Motor neuron (in vitro differentiated cells): ENCODE measurements at places on chromosomes 2 and 18.
A peak's percentile ranks its signal among the peaks of the same experiment; 100 is the strongest.

- ATAC-seq, result no peak
Measured at GRCh38 chr2:188931361-188931760, 42.8 kb upstream of the COL3A1 start.

- ATAC-seq, result no peak
Measured at GRCh38 chr2:8753609-8754008, 71.8 kb downstream of the ID2 start.

GRCh38 chr2:18976168-18976961 is 382.1 kb downstream of the OSR1 start:
- ATAC-seq, result no peak

DNA sequence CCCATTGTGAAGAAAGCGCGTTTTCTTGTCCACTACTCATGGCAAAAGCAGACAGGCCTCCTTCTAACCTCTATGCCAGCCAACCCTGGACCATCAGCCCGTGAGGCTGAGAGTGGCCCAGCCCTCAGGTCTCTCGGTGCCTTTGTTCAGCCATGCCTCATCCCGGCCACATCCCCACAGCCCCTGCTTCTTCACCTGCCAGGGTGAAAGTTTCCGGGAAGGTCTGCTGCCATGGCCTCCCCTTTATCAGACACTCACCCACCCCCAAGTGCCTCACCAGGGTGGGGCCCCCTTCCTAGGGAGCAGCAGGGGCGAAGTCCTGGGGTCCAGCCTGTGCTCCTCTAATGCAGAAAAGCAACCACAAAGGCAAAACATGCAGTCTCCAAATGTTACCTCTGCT is 478.4 kb upstream of the SALL3 start:
- no peak for ATAC-seq

DNA sequence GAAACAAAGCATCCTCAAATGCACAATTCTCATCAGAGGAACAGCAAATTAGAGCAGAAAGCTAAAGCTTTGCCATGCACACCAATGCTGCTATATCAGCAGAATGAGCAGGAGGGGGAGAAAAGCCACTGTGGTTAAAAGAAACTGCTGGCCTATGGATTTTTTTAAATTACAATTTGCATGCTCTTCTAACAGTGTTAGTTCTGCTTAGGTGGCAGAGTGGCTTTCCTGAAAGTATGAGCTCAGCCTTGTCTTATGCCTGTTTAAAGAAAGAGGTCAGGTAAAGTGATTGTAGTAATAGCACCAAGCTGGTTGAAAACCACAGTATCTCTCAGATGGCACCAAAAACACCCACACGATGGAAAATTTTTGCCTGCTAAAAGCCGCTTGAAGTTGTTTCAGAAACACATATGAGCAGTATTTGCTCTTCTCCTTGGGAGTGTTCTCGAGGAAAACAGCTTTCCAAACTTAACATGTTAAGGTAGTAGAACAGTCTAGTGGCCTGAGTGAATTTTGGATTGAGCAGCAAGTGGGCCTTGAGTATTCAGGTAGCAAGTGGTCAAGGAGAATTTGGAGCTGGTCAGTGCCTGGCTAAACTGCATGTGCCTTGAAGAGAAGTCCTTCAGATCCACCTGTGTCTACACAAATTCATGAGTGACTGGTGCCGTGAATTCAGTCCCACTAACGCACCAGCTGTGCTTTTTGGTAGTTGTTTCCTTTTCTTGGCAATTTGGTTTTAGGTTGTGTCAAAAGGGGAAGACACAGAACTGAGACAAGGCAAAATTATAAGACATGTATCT is 19.6 kb upstream of the NDUFV2 start:
- ATAC-seq, result no peak

GRCh38 chr2:216341121-216341520 is 31.2 kb downstream of the MARCHF4 start:
- ATAC-seq, result peak; percentile 82

- ATAC-seq, result no peak
Measured at GRCh38 chr18:10145546-10145945, 231.7 kb downstream of the VAPA start.

GRCh38 chr18:711310-711656 is 1.1 kb downstream of the ENOSF1 start:
- ATAC-seq, result peak; percentile 4

GRCh38 chr2:218401890-218402289 is 2.2 kb downstream of the CTDSP1 start:
- no peak for ATAC-seq
